Keratinocyte (primary cell): ENCODE measurements at places on chromosomes 3 and 15.

DNA sequence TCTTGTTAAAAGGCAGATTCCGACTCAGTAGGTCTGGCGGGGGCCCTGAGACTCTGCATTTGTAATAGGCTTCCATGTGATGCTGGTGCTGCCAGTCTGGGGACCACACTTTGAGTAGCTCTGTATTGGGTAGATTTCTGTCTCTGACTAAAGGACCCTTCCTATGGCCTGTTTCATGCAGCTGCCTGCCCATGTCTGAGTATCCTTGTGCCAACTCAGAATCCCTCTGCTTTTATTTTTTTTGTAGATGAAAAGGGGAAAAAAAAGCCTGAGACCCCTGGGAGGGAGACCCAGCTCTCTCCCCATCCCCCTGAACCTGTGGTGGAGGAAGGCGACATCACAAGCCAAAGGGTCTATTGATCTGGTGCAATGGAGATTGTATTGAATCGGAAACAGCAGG is 81.9 kb downstream of the EBLN2 start:
- no peak for DNase-seq

DNA sequence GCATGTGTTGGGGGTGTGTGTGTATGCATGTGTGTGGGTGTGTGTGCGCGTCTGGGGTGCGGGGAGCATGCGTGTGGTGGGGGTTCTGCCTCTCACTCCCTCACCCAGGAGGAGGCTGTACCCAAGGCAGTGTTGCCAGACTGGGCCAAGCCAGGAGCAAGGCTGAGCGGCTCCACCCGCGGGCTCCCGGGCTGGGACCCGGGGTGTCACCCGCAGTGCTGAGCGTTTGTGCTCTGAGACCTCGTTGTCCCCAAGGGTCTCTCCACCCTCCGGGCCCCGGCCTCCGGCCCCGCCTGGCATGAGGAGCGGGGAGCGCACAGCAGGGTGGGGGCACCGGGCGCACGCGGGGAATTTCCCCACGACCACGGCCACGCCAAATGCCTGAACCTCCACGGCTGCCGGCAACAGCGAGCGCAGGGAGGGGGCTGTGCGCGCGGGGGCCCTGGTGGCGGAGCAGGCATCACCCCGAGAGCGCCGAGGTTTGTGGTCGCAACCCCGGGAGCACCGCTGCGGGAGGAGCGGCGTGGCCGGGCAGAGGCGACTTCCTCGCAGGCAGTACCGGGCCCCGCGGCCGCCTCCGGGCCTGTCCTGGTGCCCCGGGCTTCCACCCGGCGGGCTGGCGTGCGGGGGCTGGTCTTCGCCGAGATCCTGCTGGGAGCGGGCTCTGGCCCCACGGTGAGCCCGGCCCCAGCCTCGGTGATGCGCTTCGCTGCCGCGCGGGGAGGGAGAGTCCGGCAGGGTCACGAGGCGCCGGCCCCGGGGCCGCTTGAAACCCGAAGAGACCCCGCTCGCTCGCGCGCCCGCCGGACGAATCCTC is 7.4 kb upstream of the OCA2 start:
- no peak for DNase-seq

DNA sequence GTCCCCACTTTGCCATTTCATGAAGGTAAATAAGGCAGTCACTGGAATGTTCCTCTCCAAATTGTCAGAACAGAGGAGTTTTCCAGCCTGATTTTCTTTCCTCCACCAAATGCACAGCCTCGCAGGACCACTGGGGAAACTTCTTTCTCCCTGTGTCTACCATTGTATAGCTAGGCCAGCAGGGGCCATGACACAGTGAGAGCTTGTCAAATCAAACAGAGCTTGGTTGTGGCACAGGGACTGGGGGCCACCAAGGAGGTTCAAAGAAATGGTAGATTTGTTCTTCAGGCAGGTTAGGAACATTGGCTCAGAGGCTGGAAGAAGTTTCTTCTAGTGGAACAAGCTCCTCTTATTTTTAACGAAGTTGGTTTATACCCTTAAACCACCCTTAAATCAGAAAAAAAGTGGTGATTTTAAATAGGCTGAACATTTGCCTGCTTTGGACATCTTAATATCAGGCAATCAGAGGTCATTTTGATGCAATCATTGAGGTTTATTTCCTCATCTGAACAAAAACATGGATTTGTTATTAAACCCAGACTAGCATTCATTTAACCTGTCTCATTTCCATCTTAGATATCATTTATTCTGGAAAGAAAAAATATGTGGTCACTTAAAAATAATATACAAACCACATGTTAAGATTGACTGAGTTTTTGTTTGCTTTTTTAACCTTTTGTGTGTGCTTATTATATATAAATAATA is 105.6 kb downstream of the GTPBP8 start:
- DNase-seq, result no peak

DNA sequence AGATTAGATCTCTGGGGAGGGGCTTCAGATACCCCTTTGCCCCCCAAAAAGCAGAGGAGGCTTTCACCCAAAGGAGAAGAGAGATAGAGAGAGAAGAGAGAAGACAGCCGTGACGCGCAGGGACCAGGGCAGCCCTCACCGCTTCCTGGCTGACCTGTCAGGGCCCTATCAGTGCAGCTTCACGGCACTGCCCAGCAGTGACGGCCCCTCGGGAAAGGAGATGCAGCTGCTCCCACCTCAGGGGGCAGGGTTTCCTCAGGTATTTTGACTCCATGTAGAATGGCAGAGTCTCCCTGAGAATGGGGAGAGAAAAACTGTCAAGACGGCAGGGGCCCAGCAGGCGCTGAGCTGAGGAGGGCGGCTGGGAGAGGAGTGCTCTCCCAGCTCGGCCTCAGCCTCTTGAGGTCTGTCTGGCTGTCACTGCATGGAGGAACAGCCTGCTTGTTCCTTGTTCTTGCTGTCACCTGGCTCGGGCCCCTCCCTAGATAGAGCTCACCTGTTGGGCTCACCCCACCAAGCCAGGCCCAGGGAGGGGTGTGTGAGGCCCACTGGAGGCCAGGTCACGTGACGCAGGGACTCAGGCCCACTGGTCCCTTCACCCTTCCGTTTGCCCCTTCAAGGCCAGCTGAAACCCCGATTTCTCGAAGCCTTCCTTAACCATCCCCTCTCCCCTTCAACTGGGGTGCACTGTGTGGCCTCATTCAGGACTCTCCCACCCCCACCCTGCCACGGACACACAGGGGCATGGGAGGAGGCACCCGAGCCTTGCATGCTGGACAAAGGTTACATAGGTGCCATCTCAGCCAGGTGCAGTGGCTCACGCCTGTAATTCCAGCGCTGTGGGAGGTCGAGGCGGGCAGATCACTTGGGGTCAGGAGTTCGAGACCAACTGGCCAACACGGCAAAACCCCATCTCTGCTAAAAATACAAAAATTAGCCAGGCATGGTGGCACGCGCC is 28.2 kb downstream of the LOXL1 start:
- DNase-seq, result no peak

GRCh38 chr15:66750609-66751008 is 48.6 kb downstream of the SMAD6 start:
- DNase-seq, result no peak
